Stimulated activated naive CD8-positive, alpha-beta T cell treated with anti-CD3 and anti-CD28 coated beads, Interleukin-15, Interleukin-2, amounts not matched to agents 100 U/mL and 50 U/mL, for 24 hours (primary cell): ENCODE measurements at places on chromosomes 5 and 9.
A peak's percentile ranks its signal among the peaks of the same experiment; 100 is the strongest.

DNA sequence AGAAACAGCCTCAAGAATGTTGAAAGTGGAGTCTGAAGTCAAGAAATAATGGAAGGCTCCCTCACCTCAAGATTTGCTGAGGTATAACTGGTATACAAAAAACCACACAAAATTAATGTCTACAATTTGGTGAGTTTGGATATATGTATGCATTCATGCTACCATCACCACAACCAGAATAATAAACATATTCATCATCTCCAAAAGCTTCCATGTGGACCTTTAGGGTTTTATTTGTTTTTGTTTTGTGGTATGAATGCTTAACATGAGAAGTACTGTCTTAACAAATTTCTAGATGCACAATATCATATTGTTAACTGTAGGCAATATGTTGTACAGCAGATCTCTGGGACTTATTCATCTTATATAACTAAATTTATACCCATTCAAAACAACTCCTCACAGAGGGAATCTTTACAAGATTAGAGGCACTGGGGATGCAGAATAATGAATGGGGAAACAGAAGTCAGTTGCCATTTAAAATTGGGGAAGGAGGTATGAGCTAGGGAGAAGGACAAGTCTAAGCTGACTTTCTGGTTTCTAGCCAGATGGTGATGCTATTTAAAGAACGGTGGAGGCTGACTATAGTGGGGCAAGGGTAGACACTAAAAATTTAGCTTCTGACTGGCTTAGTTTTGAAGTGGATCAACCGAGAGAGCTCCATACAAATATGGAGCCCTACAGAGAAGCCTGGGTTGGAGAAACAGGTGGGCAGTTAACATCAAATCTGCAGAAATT is 213.9 kb downstream of the BNC2 start:
- DNase-seq = no peak

- DNase-seq = peak; percentile 2
Measured at GRCh38 chr9:7011395-7012067, 253.8 kb downstream of the KDM4C start.

DNA sequence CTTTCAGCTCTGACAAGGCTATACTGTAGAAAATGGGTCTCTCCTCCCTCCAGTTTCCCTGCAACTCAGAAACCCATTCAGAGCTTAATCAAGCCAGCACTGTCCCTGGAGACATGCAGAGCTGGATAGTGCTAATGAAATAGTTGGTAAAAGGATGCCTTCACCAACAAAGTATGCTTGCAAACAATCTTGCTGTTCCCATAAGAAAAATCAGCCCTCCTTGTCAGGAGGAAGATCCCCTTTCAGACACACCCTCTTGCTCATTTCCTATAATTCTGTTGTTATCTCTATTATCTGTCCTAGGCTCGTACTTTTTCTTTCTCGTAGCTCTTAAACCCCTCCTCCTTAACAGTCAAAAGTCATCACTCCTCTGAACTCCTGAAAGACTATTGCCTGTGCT is 9.9 kb upstream of the OSMR start:
- no peak for DNase-seq

DNA sequence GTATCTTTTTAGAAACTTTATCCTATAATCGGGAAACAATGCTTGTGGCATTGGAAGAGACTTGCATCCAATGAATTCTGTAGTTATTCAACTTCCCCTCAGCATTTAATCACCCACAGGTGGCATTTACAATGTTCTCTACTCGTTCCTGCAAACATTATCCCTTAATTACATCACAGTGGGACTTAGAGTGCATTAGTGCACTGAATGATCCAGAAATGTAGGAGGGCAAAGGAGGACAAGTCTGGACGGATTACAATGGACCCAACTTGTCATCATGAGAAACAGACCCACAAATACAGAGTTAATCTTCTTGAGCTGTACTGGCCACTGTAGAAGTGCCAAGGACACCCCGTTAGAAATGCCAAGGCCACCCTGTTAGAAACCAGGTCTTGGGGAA is 129.1 kb downstream of the DOCK8 start:
- no peak for DNase-seq

DNA sequence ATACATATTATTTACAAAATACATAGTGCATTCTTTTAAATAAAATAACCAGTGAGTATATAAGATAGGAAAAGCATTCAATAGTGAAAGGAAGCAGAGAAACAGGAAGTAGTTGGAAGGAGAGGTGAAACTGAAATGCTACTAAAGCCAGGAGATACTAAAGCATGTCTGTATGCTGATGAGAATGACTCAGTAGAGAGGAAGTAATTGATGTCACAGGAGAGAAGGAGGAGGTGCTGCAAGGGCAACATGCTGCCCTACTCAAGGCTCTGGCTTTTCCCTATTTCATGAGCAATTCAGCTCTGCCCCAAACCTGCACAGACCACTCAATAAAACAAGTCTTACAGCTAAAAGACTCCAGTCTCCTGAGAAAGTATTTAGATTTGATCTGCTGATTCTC is 108.5 kb upstream of the TXNDC8 start:
- DNase-seq = no peak

DNA sequence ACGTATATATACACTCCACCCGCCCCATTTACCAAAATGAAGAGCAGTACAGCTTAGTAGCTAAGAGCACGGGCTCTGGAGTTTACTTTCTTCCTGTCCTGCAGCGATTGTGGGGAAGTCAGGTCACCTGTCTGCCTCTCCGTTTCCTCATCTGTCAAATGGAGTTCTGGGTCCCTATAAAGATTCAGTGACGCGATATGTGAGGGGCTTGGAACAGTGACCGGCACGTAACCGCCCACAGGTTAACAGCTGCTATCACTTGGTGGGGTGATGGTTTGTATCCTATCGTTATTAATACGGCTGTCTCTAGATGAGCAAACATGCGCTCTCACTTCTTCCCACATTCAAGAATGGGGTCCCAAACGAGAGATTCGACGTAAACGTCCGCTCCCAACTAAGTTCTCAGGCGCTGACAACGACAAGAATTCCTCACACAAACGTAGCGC is 426 bp downstream of the FAM114A2 start:
- DNase-seq = peak; percentile 41

DNA sequence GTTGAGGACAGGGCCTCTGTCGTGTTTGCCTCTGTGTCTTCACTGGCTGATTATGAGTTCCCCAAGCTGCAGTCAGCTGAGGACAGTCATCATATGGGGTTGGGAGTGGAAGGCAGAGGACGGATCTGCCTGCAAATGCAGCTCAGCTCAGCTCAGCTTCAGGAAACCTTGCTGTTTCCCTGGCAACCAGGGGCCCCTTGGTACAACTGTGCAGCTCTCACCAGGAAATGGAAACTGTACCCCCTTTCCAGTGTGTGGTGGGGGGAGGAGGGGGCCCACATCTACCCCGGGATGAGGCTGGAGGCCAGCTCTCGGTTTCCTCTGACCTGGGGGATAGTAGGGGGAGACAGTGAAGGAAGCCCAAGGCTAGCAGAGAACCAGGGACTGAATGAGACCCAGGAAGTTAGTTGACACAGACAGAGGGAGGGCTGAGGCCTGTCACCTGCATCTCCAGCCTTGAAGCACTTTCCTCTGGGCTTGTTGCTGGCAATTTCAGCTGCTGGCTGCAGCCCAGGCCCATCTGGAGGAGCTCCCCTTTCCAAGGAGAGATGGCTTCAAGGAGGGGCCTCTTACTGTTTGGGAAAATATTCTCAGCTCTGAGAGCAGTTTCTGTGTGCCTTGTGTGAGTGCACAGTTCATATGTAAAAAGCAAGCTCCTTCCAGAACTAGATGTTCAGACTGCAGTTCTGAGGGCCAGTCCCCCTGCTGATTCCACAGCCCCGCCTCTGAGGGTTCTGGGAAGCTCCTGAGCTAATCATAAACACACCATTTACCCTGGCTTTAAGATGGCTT is 6.9 kb downstream of the ANXA6 start:
- peak; percentile 79 for DNase-seq

GRCh38 chr5:173429489-173430150 is 101.4 kb upstream of the STC2 start:
- no peak for DNase-seq

DNA sequence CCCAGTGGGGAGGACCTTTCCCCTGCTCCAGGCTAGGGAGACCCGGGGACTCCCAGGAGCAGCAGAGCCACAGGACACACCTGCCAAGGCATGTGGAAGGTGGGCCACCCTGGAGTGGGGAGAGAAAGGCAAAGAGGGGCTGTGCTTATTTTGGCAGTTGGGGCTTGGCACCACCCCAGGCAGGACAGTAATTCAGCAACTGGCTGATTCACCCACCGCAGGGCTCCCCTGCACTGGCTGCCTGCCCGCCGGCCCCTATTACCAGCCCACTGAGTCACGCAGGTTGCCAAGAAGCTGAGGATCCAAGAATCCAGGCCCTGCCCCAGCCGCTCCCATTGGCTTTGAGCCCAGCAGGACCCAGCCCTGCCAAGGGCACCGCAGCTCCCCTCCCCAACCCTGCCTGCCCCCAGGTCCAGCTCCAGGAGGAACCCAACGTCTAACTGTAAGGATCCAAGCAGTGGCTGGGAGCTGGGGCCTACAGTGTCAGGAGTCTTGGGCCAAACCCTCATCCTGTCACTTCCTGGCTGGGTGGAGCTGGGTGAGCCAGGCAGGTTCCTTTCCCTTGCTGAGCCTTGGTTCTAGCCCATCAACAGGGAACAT is 14.2 kb upstream of the RALGDS start:
- DNase-seq = peak; percentile 75
